Breast epithelium (tissue), 4 donors: ENCODE measurements at places on chromosomes 7 and 10. TPM values are rescaled to one million over a fixed set of nuclear protein-coding genes. Genes with fewer than 3 reads are reported as not detected.

Gene SPDYE2
- total RNA-seq, result not detected

Gene RARRES2
- 267 TPM for total RNA-seq

Gene GPC2
- total RNA-seq, result 3.6 TPM

Gene DKK1
- 142 TPM for total RNA-seq

Gene GLCCI1
- total RNA-seq, result 18.4 TPM

Gene LRIT1
- not detected for total RNA-seq

Gene HOXA7
- total RNA-seq, result 8.8 TPM

Gene CCZ1
- total RNA-seq, result 60.3 TPM

Gene GLI3
- 29.9 TPM for total RNA-seq

Gene C10orf67
- 0.29 TPM for total RNA-seq

Gene PDE6C
- total RNA-seq, result not detected

Gene MRLN
- total RNA-seq, result not detected

Gene PNLIPRP3
- total RNA-seq, result 2.4 TPM

Gene SFTPD
- total RNA-seq, result 2.5 TPM

Gene ERVW-1
- not detected for total RNA-seq

Gene SYT15
- total RNA-seq, result 1.6 TPM

Gene ECHDC3
- 256 TPM for total RNA-seq

Gene TLL2
- not detected for total RNA-seq
